ENCODE measurements at places on chromosomes 12 and 14.

GRCh38 chr12:91630083-91630482 lies 447.5 kb upstream of the DCN start:
- DNase-seq = no peak

DNA sequence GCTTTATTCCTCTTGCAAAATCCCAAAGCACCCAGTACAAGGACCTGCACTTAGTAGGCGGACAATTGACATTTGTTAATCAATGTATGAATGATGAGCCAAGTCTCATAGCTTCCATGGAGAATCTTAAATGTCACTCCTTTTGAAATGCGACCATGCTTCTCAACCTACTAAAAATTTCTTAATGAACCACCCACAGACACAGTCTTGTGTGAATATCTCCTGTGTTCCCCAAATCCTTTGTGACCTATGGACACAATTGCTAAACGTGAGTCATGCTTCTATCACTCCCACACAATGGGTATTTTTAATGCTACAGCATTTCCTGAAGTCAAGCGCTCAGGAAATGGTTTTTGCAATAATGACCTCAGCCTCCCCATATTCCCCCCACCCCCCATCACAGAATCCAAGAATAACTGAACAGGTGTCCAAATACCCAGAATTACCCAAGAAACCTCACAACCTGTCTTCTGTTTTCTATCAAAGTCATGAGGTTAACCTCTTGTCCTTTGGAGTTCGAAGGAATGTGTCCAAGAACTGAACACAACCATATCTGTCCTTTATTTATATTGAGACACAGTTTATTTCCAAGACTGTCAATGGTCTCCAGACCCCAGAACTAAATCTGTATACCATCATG lies 163.6 kb upstream of the PLEKHG7 start:
- peak; percentile 61 for DNase-seq

- no peak for DNase-seq
Measured at GRCh38 chr14:62251237-62251636, 489.0 kb downstream of the SNAPC1 start.

- DNase-seq = no peak
Measured at GRCh38 chr12:63963868-63964267, 119.4 kb downstream of the SRGAP1 start.

- DNase-seq = no peak
Measured at GRCh38 chr12:127286281-127286680, 980.7 kb upstream of the TMEM132C start.

DNA sequence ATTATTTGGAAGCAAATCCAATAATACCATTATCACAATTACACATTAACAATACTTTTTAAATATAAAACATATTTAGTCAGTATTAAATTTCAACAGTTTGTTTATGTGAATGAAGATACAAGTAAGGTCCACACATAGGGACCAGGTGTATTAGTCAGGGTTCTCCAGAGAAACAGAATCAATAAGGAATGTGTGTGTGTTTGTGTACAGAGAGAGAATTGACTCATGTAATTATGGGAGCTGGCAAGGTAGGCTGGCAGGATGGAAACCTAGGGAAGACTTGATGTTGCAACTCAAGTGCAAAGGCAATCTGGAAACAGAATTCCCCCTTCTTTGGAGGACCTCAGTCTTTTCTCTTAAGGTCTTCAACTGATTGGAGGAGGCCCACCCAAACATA lies 123.2 kb upstream of the OTX2 start:
- DNase-seq = no peak

- no peak for DNase-seq
Measured at GRCh38 chr12:988646-989045, 2.4 kb upstream of the ERC1 start.

- no peak for DNase-seq
Measured at GRCh38 chr12:51320695-51321320, 3.2 kb downstream of the BIN2 start.

GRCh38 chr14:103195828-103196615 lies 72.8 kb downstream of the TNFAIP2 start:
- DNase-seq = no peak
